ENCODE measurements at places on chromosomes 6 and 20. TPM values are rescaled to one million over a fixed set of nuclear protein-coding genes. Genes with fewer than 3 reads are reported as not detected.

SLC26A8 gene
- 0.35 TPM for total RNA-seq

SPATS1 gene
- not detected for total RNA-seq

POM121L2 gene
- 0.14 TPM for total RNA-seq

RAB44 gene
- 0.53 TPM for total RNA-seq

CLIC5 gene
- 149 TPM for total RNA-seq

RBBP8NL gene
- 7.0 TPM for total RNA-seq

MROH8 gene
- 3.1 TPM for total RNA-seq

MRPL14 gene
- 57.2 TPM for total RNA-seq

HECA gene
- total RNA-seq, result 40.4 TPM

CDK19 gene
- 24.3 TPM for total RNA-seq

TDRD6 gene
- total RNA-seq, result 1.9 TPM

PEX6 gene
- total RNA-seq, result 20.6 TPM

SLPI gene
- total RNA-seq, result 29.9 TPM

DNAH8 gene
- 0.03 TPM for total RNA-seq

SYCP2 gene
- 1.3 TPM for total RNA-seq

SRSF12 gene
- total RNA-seq, result 0.12 TPM

ZSCAN23 gene
- 3.0 TPM for total RNA-seq

LST1 gene
- 11.3 TPM for total RNA-seq

FRK gene
- total RNA-seq, result 8.0 TPM

TP53INP2 gene
- total RNA-seq, result 65.9 TPM

MYLK2 gene
- 0.31 TPM for total RNA-seq

XKR7 gene
- total RNA-seq, result 0.13 TPM

CD40 gene
- 10.0 TPM for total RNA-seq

PDE10A gene
- total RNA-seq, result 18.0 TPM

SRMS gene
- 0.27 TPM for total RNA-seq

GPR6 gene
- not detected for total RNA-seq

TUBB gene
- total RNA-seq, result 328 TPM

TMEM217 gene
- 1.5 TPM for total RNA-seq

MYT1 gene
- 0.14 TPM for total RNA-seq

PRSS35 gene
- not detected for total RNA-seq

KIF25 gene
- total RNA-seq, result 0.14 TPM

MUCL3 gene
- total RNA-seq, result 0.07 TPM

KHDC1 gene
- total RNA-seq, result 0.75 TPM

ENPP1 gene
- 12.7 TPM for total RNA-seq

ZNF343 gene
- 6.9 TPM for total RNA-seq

LY6G5C gene
- total RNA-seq, result 4.2 TPM
